Activated CD4-positive, alpha-beta T cell treated with anti-CD3 and anti-CD28 coated beads for 4 hours (primary cell): ENCODE measurements at places on chromosomes 3 and 15.

GRCh38 chr15:62712455-62712839 is 330.1 kb upstream of the TPM1 start:
- DNase-seq, result no peak

GRCh38 chr3:50519471-50520089 is 16.1 kb upstream of the CACNA2D2 start:
- DNase-seq, result peak; percentile 75

GRCh38 chr3:193148688-193149473 is 92.1 kb upstream of the PLAAT1 start:
- no peak for DNase-seq

DNA sequence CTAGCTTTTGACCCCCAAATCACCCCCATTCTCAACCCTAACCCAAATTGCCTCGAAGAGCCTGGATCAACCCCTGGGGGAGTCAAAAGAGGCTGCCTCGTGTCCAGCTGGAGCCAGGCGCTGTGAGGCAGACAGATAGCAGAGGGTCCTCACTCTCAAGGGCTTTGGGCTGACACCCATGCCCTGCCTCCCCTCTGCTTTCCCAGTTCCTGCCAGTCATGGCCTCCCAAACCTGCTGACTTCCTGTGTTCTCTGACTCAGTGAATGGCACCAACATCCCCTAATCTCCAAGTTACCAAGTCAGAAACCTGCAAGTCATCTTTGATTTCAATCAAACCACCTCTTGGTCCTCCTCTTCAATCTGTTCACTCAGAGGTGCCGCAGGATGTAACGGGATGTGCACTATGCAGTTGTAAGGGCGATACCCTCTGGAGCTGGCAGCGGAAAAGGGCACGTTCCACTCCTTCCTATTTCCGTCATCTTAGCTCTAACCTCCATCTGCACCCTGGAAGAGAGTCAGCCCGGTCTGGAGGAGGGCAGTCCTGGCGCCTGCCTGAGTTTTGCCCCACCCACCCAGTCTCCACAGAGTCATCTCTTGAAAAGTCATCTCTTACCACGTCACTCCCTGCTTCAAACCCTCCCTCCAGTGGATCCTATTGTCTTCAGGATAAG is 52.4 kb upstream of the FAM174B start:
- DNase-seq, result no peak

- no peak for DNase-seq
Observed at GRCh38 chr3:38210141-38210757, 44.9 kb downstream of the OXSR1 start.

DNA sequence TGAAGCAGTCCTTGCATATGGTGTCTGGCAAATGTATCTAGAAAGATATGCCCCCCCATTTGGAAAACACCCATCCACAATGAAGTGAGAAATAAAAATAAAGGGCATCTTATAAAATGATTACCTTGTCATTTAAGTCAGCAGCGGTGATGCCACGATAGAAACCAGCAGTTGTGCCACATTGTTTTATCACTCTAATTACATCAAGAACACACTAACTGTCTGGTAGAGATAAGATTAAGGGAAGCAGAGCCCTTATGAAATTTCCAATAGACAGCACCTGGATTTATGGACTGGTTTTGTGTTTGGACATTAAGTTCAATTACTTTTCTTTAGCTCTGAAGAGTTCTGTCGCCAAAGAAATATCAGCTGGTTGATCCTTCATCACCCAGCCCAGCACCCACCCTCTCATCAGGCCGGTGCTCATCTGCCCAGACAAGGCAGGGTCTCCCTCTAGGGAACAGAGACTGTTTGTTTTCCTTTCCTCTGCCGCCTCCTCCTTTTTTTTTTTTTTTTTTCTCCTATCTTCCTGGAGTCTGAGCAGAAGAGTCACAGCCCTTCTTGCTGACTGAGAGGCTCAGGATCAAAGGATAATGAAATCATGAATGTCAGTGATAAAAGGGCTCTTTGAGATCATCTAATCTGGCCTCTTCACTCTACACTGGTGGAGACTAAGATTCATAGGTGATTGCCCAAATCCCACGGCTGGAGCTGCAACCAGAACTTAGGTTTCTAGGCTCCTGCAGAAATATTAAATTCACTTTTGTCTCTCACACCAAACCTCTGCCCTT is 464.1 kb downstream of the NTRK3 start:
- DNase-seq, result no peak

GRCh38 chr15:57479005-57479404 is 102.7 kb downstream of the CGNL1 start:
- DNase-seq, result no peak

- no peak for DNase-seq
Observed at GRCh38 chr3:149462581-149463011, 11.9 kb upstream of the TM4SF4 start.

- no peak for DNase-seq
Observed at GRCh38 chr3:13277196-13277813, 142.8 kb downstream of the NUP210 start.

- no peak for DNase-seq
Observed at GRCh38 chr3:172036541-172037215, 2.7 kb upstream of the FNDC3B start.

DNA sequence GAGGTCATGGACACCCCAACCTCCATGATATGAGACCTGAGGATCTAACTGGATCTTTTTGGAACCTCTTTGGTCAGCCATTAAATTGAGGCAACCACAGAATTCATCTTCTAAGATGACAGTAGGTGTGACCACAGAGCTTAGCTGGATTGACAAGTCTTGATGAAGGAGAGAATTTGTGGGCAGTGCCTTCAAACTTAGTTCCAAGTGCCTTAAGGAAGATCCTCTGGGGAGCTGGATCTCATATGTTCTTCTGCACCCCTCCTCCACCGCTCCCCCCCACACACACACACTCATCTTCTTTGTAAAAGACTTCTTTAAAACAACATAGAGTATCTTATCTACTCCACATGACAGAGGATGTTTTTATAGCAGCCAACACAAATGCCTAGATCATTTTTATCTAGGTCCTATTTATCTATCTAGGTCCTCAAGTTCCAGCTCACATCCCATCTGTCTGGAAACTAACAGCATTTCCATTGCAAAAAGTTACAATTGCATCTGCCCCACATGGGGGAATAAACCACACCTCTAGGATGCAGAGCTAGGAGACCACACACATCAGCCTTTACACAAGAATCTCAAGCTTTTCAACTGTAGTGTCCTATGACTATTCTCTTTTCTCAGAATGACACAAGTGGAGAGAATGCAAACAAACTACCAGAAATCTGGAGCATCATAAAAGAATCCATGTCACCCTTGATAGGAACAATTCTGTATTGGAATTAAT is 37.4 kb downstream of the WWTR1 start:
- no peak for DNase-seq

DNA sequence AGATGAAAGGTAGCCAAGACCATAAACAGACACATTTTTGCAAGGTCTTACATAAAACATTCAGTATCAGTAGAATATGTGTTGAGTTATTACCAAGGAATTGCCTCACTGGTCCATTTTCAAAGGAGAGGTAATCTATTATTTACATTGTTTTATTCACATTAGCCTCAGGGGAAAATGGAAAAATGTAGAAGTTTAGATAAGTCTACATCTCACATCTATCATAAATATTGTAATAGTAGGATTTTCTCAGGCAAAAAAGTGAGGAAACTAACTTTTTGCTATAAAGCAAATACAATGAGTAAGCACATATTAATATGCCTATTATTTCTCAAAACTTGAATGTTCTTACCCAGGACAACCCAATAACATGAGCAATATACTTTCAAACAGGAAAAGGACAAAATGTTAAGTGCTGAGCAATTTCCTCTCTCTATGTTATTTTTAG is 184.6 kb upstream of the AGTR1 start:
- DNase-seq, result no peak

DNA sequence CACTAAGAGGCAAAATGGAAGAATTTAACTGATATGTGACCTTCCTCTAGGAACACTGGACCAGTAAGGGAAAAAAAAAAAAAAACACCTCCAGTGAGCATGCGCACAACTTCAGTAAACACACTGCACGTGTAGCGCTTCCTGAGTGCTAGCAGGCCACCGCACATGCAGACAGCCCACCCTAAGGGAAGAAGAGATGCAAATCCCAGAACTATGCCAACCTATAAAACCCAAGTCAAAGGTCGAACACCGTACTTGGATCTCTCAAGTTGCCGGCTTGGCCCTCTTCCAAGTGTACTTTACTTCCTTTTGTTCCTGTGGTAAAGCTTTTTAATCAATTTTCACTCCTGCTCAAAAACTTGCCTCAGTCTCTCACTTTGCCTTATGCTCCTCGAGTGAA is 64.5 kb upstream of the CADPS start:
- DNase-seq, result no peak

GRCh38 chr3:71641674-71642073 is 58.1 kb upstream of the FOXP1 start:
- no peak for DNase-seq

- DNase-seq, result no peak
Observed at GRCh38 chr3:134378384-134378783, 4.1 kb upstream of the AMOTL2 start.

GRCh38 chr15:101048176-101048575 is 129.0 kb downstream of the LRRK1 start:
- no peak for DNase-seq

DNA sequence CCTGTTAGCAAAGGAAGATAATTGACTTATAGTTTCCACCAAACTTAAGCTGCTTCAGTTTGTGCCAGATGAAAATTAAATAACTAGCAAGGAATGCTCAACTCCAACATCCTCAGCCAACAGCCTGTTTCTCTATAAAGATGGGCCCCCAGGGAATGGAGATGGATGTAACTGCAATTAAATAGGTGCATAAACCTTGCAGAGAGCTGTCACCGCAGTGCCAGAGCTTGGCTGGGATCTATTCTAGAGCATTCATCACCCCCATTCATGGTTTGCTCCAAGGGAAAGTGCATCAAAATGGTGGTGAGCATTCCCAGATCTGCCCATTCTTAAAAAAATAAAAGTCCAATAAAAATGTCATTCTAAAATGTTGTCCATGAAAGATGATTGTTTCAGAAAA is 19.7 kb upstream of the RORA start:
- no peak for DNase-seq

DNA sequence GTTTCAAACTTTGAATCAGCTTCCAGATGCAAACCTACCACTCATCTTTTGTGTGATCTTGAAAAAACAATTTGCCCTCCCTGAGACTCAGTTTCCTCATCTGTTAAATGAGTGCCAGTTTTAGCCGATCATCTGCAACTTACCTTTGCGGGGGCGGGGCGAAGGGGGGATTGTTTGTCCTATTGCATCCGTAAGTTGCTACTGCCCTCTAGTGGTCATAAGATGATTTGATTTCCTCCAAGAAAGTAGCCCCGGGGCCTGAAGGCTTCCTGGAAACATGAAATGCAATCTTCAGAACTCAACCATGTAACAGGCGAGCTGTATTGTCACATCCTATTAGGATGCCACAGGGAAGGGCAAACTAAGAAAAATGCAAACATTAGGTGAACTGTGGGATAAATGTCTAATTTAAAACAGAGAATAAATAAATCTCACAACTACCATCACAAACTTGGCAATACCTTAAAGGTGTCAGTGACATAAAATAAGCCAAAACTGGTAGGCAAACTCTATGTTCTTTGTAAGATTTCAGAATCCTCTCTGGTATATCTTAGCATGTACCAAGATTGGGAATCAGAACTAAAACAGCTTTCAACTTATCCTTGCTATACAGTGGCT is 63.5 kb upstream of the CLDN18 start:
- peak; percentile 53 for DNase-seq

- no peak for DNase-seq
Observed at GRCh38 chr15:76075046-76075445, 15.3 kb downstream of the TMEM266 start.
